CD4-positive, alpha-beta T cell treated with Interleukin-1 beta for 1 hour (primary cell): ENCODE measurements at places on chromosomes 6 and 20.
A peak's percentile ranks its signal among the peaks of the same experiment; 100 is the strongest.

- DNase-seq, result no peak
These were observed 102.6 kb upstream of the MLN start for GRCh38 chr6:33906439-33906838.

GRCh38 chr20:41191562-41192500, 54.5 kb downstream of the PLCG1 start:
- DNase-seq, result no peak

GRCh38 chr6:129055796-129056195, 172.9 kb downstream of the LAMA2 start:
- no peak for DNase-seq

GRCh38 chr20:63064745-63065711, 58.3 kb upstream of the BHLHE23 start:
- no peak for DNase-seq

GRCh38 chr20:42179768-42180167, 561.6 kb upstream of the CHD6 start:
- no peak for DNase-seq

- no peak for DNase-seq
These were observed 93.7 kb upstream of the CBLN4 start for GRCh38 chr20:56098981-56099500.

DNA sequence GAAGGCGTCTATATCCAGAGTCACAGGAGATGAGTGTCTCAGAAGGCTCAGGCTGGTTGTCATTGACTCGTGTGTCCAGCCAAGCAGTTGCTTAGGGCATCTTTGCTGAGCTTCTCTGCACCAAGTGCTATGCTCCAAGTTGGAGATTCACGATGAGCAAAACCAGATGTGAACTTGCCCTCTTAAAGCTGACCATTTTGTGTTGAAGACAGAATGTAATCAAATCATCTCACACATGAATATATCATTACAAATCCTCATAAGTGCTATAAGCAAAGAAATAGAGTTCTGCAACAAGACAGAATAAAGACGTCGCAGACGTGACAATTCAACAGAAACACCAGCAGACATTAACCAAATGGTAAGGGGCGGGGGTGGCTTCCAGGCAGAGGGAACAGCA, 103.9 kb downstream of the ALDH8A1 start:
- DNase-seq, result no peak

GRCh38 chr6:18471232-18471964, 84.2 kb downstream of the RNF144B start:
- no peak for DNase-seq

GRCh38 chr6:101126501-101126900, 245.4 kb upstream of the ASCC3 start:
- DNase-seq, result no peak

DNA sequence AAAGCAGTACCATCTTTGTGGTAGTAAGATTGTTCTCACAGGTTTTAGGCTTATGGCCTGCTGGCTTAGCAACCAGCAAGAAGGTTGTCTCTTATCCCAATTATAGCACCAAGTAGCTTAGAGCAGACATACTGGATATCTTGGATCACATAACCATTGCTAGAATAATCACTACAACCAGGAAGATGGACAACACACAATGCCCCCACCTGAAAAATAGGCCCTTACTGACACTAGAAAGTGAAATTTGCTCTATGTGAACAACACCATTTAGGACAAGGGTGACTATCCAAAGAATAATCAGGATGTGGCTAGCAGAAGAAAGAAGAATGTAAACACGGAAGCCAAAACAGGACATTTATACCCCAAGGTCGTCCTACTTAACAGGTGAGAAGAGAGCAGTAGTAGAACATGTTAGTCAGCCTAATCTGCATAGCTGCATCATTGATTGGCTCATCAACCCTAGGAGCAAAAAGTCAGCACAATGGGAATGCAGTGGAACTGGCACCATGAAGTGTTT, 172.7 kb upstream of the MARCKS start:
- no peak for DNase-seq

DNA sequence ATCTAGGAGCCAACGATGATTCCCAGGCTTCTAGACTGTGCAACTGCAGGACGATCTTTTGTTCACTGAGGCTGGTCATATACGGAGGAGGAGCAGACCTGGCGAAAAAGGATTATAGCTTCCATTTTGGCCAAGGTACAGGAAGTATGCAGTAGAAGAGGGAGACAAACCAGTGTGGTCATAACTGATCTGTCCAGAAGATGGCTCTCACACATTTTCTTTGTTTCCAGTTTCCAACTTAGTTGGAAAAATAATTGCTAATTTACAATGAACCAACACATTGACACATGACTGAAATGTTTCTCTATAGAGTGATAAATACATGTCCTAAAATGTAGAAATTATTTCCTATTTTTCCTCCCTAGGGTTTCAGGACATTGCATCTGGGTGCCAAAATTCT, 364.1 kb upstream of the BTBD3 start:
- DNase-seq, result no peak

DNA sequence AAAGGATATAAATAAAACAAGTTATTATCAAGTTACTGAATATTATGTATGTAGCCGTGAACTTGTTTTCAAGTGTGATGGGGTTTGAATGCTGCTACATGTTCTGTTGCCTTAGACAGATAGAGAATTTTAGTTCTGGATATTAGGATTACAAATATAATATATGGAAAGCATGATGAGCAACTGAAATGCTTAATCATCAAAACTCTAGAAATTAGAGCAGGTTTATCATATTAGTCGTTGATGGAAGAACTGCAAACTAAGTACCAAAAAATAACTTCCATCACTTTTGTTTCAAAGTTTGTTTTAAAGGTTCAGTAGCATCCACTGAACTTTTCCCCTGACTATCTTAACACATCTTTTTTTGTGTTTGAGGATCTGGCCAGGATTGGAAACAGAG, 49.1 kb upstream of the CCN2 start:
- DNase-seq, result no peak

DNA sequence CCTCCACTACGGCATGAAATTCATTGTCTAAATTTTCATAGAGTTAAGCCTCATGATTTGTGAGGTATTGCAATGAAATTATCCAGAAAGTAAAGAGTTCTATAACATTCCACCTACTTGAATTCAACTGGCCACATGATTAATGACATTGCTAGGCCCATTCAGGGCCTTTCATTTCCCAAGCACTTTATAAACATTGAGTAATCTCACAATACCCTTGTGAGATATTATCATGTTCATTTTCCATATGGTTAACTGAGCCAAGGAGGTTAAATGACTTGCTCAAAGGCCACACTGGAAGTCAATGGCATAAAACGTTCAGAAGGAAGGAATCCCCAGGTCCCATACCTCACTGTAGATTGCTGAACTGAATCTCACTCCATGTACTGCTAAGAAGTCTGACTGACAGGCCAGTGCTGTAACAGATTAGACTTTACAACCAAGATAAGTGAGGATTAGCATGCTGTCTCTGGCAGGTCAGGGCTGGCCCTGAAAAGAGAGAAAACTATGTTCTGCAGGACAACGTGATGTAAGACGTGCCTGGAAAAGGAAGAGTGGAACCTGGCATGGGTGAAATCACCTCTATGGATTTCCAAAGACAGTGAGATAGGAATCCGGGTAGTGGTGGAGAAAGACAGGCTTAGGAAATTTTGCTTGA, 75.9 kb upstream of the SPACA1 start:
- DNase-seq, result no peak

GRCh38 chr6:20486641-20487040, 47.6 kb upstream of the CDKAL1 start:
- DNase-seq, result no peak

DNA sequence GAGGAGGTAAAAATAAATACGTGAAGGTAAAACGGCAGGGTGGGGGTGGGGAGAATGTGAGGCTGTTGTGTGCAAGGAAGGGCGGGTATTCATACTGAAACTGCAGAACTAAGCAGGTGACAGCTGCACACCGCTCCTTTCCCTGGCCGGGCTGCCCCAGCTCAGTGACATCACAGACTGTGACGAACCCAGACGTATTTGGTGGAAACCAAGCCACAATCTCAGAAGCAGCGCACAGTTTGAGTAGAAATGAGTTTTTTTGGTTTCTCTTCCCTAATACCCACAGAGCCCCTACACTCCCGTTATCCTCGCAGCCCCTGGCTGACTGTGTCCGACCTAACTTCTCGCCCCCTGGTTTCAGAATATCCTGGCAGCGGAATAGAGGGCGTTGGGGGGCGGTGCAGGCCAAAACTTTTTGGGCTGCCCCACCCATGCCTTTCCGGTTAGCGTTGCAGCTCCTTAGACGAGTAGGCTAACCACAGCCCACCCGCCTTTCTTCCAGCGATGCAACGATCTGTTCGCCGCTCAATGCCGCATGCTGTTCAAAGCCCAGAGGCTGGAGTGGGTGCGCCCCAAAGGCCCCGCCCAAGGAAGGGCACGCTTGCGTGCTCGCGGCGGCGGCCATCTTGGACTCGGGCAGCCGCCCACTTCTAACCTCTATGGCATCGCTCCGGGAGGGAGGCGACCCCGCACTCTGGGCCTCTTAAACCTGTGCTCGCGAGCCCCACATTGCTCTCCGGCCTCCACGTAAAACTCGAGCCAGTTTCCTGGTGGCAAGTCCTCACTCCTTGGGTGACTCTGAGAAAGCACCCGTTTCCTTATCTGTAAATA, 9.1 kb downstream of the BAK1 start:
- DNase-seq, result peak; percentile 93

GRCh38 chr6:144053601-144054000, 41.8 kb downstream of the SF3B5 start:
- DNase-seq, result no peak

DNA sequence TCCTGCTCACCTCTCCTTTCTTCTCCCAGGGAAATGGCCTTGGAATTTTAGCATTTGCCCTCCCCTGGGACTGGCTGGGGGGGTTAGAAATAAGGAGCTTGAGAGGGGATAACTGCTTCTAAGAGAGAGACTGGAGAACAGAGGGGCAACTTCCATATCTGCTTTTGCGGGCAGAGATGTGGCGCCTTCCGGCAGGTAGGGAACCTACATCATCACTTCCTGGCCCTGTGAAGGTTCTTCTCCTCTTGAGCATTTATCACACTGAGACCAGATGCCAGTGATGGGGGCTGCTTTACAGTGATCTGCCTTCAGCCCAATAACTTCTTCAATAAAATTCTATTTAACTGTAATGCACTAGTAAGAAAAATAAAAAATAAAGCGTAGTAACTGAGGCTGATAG, 48.1 kb downstream of the TBC1D7 start:
- no peak for DNase-seq

DNA sequence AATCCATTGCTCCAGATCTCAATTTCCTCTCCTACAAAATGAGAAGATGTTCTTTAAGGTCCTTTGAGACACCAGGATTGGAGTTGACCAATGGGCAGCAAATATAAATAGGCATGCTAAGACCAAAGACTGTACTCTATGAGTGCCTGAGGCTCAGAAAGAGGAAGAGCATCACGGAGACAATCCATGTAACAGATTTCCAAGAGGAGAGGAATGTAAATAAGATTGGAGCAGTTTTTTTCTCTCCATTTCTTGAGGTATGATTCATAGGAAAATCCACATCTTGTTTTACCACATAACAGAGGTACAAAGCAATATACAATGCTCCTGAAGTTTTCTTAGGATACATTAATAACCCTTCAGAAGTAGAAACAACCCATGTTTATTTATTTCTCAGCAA, 109.8 kb downstream of the UBE3D start:
- DNase-seq, result no peak

DNA sequence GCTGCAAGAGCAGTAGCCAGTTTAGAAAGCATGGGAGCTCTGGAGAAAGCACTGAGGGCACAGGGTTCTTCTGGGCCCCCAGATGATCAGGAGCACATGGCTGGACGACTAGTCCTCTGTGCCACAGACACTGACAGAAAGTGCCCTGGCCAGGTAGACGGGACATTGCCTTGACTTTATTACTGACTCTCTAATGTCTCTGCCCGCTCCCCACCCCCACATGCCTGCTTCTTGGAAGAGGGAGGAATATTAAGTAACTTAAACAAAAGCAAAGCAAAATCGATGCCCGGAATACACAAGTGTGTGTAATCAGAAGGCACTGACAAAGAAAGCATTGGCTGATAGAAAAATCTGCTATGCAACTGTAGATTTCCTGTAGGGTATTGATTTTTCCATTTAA, 99.3 kb downstream of the SOBP start:
- DNase-seq, result no peak

GRCh38 chr20:51631011-51631950, 88.8 kb upstream of the NFATC2 start:
- peak; percentile 8 for DNase-seq

DNA sequence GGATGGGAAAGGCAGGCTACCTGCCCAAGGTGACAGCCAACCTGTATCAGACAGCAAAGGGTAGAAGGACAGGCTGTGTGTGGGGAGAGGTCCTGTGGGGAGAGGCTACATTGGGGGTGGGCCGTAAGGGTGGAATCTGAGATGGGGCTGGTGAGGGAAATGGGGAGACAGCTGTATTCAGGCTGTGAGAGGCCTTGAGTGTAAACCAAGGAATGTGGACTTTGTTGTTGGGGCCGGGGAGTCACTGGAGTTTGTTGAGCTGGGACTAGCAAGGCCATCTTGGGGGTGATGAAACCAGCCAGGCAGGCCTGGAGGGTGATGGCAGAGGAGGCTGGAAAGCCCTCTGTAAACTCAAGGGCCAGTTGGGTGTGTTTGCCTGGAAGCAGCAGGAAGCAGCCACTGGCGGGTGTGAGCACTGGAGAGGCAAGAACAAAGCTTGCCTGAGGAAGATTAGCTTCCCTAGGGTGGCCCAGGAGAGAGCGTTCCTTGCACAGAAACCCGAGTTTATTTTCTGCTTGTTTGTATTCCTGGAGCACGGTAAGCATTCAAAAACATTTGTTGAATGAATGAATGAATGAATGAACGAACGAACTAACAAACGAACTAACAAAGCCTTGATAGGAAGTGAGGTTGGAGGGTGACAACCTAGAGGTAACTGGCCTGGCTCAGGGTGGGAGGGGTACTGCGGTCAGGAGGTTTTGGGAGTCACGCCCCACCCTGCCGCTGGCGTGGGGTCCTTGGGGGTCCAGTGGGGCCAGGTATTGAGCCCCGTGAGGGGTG, 18.9 kb downstream of the TTBK1 start:
- DNase-seq, result no peak

DNA sequence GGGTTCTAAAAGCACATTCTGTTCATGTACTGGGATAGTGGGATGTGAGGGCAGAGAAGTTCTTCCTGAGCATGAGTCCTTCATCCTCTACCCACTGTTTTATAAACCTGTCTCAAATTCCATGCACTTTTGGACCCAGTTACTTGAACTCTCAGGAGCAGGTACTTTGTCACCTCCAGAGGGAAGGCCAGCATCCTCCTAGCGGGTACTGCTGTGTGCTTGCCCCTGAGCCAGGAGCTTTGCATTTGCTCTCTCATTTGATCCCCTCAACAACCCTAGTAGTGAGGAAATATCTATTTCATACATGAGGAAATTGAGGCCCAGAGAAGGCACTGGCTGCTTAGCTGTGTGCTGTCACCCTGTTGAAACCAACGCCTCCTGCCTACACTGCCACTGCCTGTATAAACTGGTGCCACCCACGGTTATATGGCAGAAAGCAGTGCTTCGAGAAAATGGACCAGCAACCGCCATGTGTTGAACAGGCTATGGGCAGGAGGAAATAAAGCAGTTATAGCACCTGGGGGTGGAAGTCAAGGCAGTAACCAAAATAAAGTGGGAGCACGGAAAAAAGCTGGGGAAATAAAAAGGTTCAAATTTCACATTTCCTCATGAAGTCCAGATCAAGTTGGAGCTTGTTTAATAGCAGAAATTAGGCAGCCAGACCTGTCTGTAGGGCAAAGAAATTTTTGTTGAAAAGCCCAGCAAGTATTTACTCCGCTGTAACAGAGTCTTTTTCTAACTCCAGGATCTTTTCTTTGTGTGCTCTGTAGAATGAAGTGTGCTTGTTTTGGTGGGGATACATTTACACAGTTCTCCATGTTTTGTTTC, 38.0 kb downstream of the KLHL31 start:
- DNase-seq, result no peak
